ENCODE measurements at places on chromosomes 5 and 9. TPM values are rescaled to one million over a fixed set of nuclear protein-coding genes. Genes with fewer than 3 reads are reported as not detected.
A peak's percentile ranks its signal among the peaks of the same experiment; 100 is the strongest.

- H3K27ac ChIP-seq, result no peak overlapping the region
- H3K4me1 ChIP-seq, result peaks cover 26% of the 10 kb centered on the region
- DNase-seq, result peak; percentile 84
- no peak overlapping the region for H3K4me3 ChIP-seq
Observed at GRCh38 chr9:115291841-115292240, 173.9 kb upstream of the TNC start.

DNA sequence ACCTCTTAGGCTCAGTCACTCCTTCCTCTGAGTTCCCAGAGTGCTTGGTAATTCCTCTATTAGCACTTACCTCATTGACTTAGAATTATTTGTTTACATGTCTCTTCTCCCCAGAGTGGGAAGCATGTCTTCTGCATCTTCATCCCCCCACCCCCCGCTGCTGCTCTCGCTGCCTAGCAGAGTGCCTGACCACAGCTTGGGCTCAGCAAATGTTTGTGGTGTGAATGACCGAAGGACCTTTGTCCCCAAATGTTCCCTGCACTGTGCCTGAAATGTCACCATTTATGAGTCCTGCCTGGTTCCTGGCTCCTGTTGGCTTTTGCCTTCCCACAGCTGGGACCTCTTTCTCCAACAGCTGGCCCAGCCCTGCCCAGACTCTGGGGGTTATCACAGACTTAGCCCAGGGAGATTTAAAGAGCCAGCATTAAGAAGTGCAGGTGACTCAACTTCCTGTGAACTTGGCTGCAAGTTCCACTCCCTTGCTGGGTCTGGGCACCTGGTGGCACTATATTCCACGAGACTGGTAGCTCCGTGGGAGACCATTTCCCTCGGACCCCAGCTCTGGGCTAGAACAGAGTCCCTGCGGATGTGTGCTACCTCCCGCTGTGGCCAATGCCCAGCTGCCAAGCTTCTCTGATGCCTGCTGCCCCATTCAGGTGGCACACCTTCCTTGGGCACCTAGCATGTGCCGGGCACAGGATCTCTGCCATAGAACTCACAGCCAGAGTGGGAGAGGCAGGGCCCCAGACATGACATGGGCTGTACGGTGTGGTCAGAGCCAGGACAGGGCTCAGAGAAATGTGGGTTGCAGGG lies 1.8 kb upstream of the HMCN2 start:
- peak overlapping the region; percentile 89 for H3K27ac ChIP-seq
- peaks cover 69% of the 10 kb centered on the region for H3K27me3 ChIP-seq
- no peak for DNase-seq
- H3K36me3 ChIP-seq, result no peaks in the 10 kb centered on the region
- no peak overlapping the region for H3K4me3 ChIP-seq
- H3K4me1 ChIP-seq, result peaks cover 27% of the 10 kb centered on the region

GRCh38 chr9:135805422-135806022 lies 101.8 kb downstream of the CAMSAP1 start:
- no peak overlapping the region for H3K27ac ChIP-seq
- no peak for DNase-seq
- H3K4me1 ChIP-seq, result no peaks in the 10 kb centered on the region
- H3K27me3 ChIP-seq, result no peaks in the 10 kb centered on the region
- H3K4me3 ChIP-seq, result no peak overlapping the region

DNA sequence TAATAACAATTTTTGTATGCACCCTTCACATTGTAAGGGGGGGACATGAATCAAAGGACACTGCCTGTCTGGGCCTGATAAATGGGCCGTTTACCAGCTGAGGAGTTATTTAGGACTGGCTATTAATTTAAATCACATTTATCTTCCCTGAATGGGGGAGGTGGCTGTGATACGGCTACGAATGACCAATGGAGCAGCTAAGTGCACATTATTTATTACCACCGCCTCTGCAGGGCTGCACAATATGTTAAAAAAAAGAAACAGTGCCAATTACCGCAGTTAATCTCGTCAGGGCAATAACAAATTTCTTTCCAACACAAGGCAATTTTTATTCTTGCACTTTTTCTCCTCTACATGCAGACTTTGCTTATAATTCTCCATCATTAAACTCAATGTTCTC lies 318.4 kb downstream of the IRX2 start:
- H3K27me3 ChIP-seq, result no peaks in the 10 kb centered on the region
- no peaks in the 10 kb centered on the region for H3K4me1 ChIP-seq
- no peaks in the 10 kb centered on the region for H3K36me3 ChIP-seq

DNA sequence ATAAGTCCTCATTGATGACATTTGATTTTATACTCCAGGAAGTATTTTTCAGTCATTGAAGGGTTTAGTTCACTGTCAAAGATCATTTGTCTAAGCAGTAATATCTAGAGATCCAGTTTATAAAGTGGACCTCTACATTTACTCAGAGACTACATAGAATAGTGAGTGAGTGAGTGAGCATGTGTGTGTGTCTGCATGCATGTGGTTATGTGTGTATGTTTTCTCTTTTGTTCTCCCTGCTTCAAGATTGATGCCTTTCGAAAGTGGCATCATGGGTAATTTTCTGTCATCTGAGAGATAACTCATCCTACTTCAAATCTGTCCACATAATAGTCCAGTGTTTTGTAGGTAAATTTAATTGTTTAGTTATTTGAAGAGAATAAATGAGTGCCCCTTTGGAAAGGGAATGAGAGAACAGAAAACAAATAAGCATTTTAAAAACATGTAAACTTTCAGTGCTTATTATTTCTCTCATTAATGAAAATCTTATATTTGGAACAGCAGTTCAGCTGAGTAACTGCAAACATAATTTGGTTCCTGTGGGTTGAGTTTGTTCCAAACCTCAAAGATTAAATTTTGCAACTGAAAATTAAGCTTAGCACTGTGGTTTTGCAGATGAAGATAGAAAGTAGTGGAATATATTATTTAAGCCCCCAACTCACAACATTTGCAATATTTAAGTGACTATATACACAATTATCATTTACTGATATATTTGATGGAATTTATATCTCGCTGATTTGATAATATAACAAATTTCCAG lies 1295.1 kb upstream of the C9orf72 start:
- no peaks in the 10 kb centered on the region for H3K27me3 ChIP-seq
- no peak overlapping the region for H3K27ac ChIP-seq
- H3K4me1 ChIP-seq, result no peaks in the 10 kb centered on the region
- H3K36me3 ChIP-seq, result no peaks in the 10 kb centered on the region
- no peak for DNase-seq
- H3K4me3 ChIP-seq, result no peak overlapping the region

GRCh38 chr9:130188860-130189481 lies 16.8 kb downstream of the NCS1 start:
- peaks cover 47% of the 10 kb centered on the region for H3K4me1 ChIP-seq
- no peak overlapping the region for H3K4me3 ChIP-seq
- H3K27ac ChIP-seq, result peak overlapping the region; percentile 77
- H3K36me3 ChIP-seq, result no peaks in the 10 kb centered on the region
- no peaks in the 10 kb centered on the region for H3K27me3 ChIP-seq
- DNase-seq, result no peak

GRCh38 chr5:99019812-99020697 lies 91.2 kb upstream of the CHD1 start:
- no peak overlapping the region for H3K4me3 ChIP-seq
- no peaks in the 10 kb centered on the region for H3K36me3 ChIP-seq
- H3K27ac ChIP-seq, result peak overlapping the region; percentile 86
- no peak for DNase-seq
- H3K27me3 ChIP-seq, result no peaks in the 10 kb centered on the region

- no peaks in the 10 kb centered on the region for H3K4me1 ChIP-seq
- no peaks in the 10 kb centered on the region for H3K36me3 ChIP-seq
- no peaks in the 10 kb centered on the region for H3K27me3 ChIP-seq
- no peak overlapping the region for H3K27ac ChIP-seq
Observed at GRCh38 chr5:168829044-168829443, 249.9 kb upstream of the PANK3 start.

GRCh38 chr9:116234081-116234480 lies 80.5 kb downstream of the PAPPA start:
- no peak overlapping the region for H3K4me3 ChIP-seq
- H3K36me3 ChIP-seq, result no peaks in the 10 kb centered on the region
- no peaks in the 10 kb centered on the region for H3K4me1 ChIP-seq
- no peaks in the 10 kb centered on the region for H3K27me3 ChIP-seq

DNA sequence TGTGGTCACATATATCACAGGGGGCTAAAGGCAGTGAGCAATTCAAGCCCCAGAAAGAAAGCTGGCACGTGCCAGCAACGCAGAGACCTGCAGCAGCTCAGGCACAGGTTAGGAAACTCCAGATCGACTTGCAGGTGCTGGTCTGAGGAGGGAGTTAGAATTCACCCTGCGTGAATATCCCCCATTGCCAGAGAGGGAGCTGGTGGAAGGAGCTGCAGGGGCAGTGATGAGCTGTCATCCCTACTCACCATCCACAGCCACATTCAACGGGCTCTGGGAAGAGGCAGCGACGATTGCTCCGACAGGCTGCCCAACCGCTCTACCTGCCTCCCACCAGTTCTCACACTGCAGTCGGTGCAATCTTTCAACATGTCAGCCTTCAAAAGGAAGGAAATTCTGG lies 40.8 kb upstream of the CLK4 start:
- no peaks in the 10 kb centered on the region for H3K27me3 ChIP-seq
- no peak for DNase-seq
- H3K36me3 ChIP-seq, result no peaks in the 10 kb centered on the region
- no peaks in the 10 kb centered on the region for H3K4me1 ChIP-seq
- H3K27ac ChIP-seq, result no peak overlapping the region

The NTRK2 gene
- total RNA-seq, result 2.2 TPM

DNA sequence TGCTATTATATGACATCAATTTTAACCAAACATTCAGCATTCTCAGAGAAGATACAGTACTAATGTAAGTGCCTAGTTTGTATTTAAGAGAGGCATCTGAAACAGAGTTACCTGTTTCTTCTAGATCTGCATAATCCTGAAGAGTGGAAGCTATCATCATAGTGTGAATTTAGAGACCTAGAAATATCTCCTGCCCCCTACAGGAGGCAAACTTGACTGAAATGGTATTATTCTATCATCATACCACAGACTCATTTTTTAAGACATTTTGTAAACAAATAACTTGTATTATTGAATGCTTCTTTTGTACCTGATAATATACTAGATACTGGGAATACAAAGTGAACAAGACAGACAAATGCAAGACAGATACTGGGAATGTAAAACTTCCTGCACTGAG lies 216.8 kb upstream of the RPS23 start:
- no peaks in the 10 kb centered on the region for H3K4me1 ChIP-seq
- no peak overlapping the region for H3K27ac ChIP-seq

The PCDHA2 gene
- not detected for total RNA-seq

The ANKRD31 gene
- not detected for total RNA-seq

DNA sequence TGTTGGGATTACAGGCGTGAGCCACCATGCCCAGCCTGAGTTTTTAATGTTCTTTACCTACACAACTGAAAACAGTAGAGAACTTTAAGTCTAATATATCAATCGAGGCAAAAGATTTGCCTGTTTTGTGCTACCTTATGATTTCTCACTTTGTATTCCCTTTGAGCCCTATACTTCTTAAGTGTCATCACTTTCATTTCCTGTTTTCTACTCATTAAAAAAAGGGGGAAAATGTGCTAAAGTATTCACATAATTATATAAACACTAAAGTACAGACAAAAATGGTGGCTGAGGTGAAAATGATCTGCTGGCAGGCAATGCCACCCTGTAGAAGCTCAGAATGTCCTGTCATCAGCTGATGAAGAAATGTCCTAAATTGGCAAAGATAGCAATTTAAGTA lies 23.6 kb downstream of the ATG10 start:
- no peak overlapping the region for H3K4me3 ChIP-seq
- H3K4me1 ChIP-seq, result no peaks in the 10 kb centered on the region
- no peak for DNase-seq
- no peak overlapping the region for H3K27ac ChIP-seq
- no peaks in the 10 kb centered on the region for H3K27me3 ChIP-seq

DNA sequence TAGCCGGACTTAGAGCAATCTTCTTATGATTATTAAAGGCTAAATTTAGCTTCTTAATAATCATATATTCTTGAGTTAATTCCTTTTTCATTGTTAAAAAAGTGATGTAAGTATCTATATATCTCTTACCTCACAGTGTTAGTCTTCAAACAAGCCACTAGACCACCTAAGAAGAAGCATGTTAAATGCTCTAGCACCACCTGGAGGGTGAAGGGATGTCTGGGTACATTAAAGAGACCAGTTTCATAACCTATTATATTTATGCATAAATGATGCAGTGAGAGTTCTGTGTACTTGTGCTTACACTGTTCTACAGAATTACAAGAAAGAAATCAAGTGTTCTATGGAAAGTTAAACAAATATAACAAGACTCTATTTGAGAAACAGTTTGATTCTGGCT lies 55.9 kb upstream of the SLCO6A1 start:
- no peaks in the 10 kb centered on the region for H3K27me3 ChIP-seq
- H3K4me1 ChIP-seq, result no peaks in the 10 kb centered on the region
- no peak for DNase-seq
- no peak overlapping the region for H3K4me3 ChIP-seq
- H3K36me3 ChIP-seq, result no peaks in the 10 kb centered on the region
- no peak overlapping the region for H3K27ac ChIP-seq

GRCh38 chr5:9698841-9699240 lies 68.7 kb upstream of the TAS2R1 start:
- DNase-seq, result no peak
- no peaks in the 10 kb centered on the region for H3K36me3 ChIP-seq
- H3K27me3 ChIP-seq, result no peaks in the 10 kb centered on the region
- H3K4me3 ChIP-seq, result no peak overlapping the region
- no peak overlapping the region for H3K27ac ChIP-seq

DNA sequence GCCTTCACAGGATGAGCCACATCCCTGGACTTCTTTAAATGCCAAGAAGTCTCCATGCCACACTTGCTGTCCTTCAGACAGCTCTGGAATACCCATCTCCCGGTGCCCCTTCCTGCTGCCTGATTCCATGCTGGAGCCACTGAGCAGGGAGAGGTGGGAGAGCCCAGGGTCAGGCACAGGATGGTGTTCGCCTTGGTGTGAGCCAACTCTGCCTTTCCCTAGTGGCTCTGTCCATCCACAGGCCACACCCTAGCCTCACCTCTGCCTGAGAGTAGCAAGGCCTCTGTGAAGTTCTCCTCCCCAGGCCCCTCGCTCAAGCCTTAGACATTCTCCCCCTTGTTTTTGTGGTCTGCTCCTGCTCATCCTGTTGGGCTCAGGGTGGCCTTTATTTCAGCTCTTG lies 54.2 kb upstream of the ANGPTL2 start:
- H3K27ac ChIP-seq, result no peak overlapping the region
- no peak for DNase-seq
- no peaks in the 10 kb centered on the region for H3K4me1 ChIP-seq
- H3K4me3 ChIP-seq, result no peak overlapping the region
- no peaks in the 10 kb centered on the region for H3K36me3 ChIP-seq

- DNase-seq, result no peak
- H3K36me3 ChIP-seq, result no peaks in the 10 kb centered on the region
- H3K4me3 ChIP-seq, result no peak overlapping the region
- no peaks in the 10 kb centered on the region for H3K27me3 ChIP-seq
- no peaks in the 10 kb centered on the region for H3K4me1 ChIP-seq
Observed at GRCh38 chr5:71996789-71997188, 110.5 kb upstream of the MAP1B start.

DNA sequence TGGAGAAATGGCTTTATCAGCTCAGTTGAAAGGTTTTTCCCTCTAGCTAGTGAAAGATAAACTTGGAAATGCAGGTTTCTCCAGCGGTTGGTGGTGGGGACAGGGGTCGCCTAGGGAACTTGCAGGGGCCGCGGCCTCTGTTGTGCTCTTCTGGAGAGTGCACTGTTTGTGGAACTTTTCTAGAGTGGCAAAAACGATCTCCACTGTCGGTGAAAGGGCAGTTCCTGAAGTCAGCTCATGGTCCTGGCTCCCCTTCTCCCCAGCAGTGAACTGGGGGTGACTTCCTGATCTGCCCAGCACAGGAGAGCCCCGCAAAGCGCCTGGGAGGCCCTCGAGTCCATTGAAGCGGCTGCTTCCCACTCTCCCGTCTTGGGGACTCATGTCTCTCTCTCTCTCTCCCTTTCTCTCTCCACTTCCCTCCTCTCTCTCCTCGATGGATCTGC lies 3.2 kb downstream of the IRX1 start:
- no peak overlapping the region for H3K4me3 ChIP-seq
- H3K36me3 ChIP-seq, result no peaks in the 10 kb centered on the region
- no peak for DNase-seq
- peaks cover 98% of the 10 kb centered on the region for H3K27me3 ChIP-seq

Measured in transverse colon (tissue), 4 donors.